HT1080 (cell line): ENCODE measurements at places on chromosomes 5 and 9. TPM values are rescaled to one million over a fixed set of nuclear protein-coding genes. Genes with fewer than 3 reads are reported as not detected.

DNA sequence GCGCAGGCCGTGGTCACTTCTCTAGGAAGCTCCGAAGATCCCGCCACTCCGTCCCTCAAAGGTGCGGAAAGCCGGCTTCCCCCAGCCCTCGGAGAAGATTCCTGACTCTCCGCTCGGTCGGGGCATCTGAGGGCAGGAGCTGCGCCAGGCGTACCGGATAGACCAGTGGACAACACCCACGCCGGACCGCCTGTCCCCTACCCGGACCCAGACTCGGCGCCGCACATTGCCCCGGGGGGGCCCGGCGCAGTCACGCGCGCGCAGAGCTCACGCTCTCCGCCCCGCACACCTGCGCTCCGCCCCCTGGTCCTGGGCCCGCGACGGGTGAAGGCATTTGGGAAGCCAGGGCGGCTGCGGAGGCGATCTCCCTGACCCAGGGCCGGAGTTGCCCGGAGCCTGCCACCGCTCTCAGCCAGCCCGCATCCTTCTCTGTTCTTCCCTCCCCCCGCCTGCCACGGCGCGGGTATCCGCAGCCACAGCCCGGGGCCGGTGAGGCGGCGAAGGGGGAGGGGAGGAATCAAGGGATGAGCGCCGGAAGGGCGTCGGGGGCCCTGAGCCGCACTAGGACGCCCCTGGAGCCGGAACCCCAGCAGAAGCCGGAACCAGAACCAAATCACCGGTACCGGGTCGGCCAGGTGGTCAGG, 448 bp downstream of the RELL2 start:
- DNase-seq: no peak

DNA sequence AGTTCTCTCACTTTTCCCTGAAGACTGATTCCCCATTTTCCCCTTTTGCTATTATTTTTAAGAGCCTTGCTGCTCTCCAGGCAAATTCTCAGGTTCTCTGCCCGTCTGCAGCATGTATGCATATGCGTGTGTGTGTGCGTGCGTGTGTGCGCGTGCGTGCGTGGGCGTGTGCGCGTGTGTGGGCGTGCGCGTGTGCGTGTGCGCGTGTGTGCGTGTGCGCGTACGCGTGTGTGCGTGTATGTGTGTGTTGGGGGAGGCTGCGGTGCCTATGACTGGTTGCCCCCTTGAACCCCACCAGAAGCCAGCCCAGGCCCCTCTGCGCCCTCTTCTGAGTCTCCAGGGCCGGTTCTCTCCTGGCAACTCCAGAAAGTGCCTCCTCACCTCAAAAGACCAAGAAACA, 987 bp upstream of the FOXI1 start:
- no peak for DNase-seq

Gene SLC24A2
- total RNA-seq: under 0.01 and 0.02 TPM in 2 replicates

Gene SPINK6
- 1.2 TPM in 1 of 2 replicates, not detected in the other for total RNA-seq

Gene DNAI1
- not detected in 2 replicates for total RNA-seq
